Left renal pelvis (tissue), 4 donors: ENCODE measurements at places on chromosomes 1 and 21. TPM values are rescaled to one million over a fixed set of nuclear protein-coding genes. Genes with fewer than 3 reads are reported as not detected.

BMP8A gene
- polyA plus RNA-seq = 0.14 TPM

ACOT11 gene
- polyA plus RNA-seq = 2.9 TPM

WDR47 gene
- 14.5 TPM for polyA plus RNA-seq

FNDC10 gene
- polyA plus RNA-seq = 3.7 TPM

KCNK1 gene
- 8.5 TPM for polyA plus RNA-seq

GRCh38 chr1:93598861-93599439, 82.7 kb downstream of the BCAR3 start:
- no peak for DNase-seq

- DNase-seq = no peak
Observed at GRCh38 chr1:165454091-165454610, 9.2 kb upstream of the RXRG start.
